ENCODE measurements at places on chromosomes 12 and 14.
A peak's percentile ranks its signal among the peaks of the same experiment; 100 is the strongest.

DNA sequence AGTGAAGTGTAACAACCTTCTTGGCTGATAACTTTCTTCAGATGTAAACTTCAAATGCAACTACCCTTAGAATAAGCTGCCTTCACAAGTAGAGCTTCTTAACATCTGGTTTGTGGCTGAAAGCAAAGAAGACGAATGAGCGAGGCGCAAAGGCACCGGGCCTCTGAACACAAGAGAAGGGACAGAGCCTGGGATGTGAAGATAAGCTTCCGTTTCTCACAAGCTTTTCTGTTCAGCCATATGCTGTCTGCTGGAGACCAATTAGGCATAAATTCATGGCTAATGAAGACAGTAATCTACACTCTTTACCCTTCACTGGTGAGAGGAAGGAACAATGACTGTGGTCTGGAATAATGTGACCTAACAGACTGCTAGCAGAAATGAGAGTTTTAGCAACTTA, 195.2 kb downstream of the ATXN7L3B start:
- DNase-seq = no peak

DNA sequence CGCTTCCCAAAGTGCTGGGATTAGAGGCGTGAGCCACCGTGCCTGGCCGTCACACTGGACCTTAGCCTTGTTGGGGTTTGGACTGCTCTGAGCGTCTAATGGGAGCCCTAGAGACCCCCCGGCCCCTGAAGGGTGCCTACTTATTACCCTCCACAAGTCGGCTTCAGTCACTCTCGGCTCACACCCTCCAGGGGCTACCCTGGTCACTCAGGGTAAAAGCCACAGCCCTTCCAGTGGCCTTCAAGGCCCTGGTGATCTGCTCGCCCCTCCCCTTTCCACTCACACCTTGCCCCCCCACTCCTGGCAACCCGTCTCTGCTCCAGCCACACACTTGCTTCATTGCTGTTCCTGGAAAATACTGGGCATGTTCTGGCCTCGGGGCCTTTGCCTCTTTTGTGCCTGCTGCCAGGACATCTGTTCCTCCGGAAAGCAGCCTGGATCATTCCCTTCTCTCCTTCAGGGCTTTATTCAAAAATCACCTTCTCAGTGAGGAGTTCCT, 3.6 kb upstream of the MORN3 start:
- no peak for DNase-seq

DNA sequence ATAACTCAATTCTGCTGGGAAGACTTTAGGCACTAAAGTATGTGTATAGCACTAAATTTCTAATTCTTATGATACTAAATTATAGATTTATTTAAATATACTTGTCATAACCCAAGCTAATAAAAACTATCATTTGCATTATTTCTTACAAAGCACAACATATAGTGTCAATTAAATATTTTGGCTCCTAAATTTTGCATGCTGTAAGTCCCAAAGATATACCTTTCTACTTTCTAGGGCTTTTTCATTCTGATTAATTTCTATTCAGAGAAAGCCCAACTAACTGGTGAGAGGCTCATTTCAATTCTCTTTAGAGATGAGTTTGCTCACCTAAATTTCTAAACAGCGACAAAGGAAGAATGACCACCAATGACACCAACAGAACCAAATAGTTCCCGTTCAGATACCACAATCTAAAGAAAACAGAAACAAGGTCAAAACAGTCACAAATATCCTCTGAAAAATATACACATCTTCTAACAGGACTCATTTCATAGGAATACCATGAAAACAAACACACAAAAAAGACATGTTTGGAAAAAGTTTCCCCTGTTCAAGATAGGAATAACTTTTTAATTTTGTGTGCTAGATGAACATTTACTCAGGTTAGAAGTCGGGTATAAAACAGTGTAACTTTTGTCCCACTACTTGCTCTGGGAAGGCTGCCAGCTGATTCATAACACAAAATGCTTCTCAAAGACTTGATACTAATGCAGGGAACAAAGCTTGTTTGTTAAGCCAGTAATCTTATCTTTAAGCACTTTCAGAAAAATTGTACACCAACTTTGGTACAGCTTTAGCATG, 7.6 kb downstream of the SLC38A2 start:
- DNase-seq = no peak

DNA sequence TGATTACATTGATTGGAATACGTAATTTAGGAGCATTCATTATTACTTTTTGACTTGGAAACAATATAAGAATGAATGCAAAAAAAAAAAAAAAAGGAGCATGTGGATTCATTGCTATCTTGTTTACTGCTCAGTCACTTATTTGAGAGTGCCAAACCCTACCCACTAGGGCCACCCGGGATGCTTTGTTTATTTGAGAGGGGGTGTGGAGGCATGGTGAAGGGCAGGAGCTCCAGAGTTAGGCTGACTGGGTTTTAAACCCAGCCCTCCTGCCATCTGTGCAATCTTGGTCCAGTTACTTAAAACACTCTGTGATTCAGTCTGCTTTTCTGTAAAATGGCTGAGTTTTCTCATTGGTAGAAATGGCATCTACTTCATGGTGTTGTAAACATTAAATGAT, 195.2 kb downstream of the RAD51B start:
- no peak for DNase-seq

DNA sequence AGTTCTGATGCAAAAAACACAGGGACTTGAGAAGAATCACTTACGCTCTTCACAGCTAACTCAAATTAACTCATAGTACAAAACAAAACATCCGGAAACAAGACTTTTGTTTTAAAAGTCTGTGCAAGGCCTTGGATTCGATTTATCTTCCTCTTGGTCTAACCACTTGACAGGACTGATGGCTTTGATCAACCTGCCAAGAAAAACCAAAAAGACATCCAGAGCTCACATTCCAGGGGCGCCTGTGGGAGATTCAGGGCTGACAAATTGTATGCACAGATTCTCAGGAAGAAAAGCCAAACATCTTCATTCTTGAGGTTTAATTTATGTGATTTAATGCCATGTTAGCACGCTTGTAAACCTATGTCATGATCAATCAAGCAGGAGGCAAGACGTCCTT, 129.1 kb upstream of the TMCC3 start:
- DNase-seq = no peak

DNA sequence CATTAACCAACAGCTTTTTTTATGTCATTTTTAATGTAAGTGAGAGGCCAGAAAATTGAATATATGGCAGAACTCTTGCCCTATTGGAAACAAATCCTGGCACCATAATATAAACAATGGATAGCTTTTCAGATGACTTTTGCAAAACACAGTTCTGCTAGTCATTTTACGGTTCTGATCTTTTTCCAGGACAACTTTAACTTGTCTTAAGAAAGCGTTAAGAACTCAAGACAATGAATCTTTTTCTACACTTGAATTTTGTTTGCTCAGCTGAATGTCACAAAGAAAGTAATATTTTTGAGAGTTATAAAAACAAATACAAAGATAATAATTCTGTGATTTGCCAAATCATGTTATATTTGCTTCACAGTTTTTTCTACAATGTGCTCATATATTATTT, 13.2 kb downstream of the KERA start:
- no peak for DNase-seq

- DNase-seq = no peak
Observed at GRCh38 chr14:101814934-101815333, 53.4 kb downstream of the PPP2R5C start.

DNA sequence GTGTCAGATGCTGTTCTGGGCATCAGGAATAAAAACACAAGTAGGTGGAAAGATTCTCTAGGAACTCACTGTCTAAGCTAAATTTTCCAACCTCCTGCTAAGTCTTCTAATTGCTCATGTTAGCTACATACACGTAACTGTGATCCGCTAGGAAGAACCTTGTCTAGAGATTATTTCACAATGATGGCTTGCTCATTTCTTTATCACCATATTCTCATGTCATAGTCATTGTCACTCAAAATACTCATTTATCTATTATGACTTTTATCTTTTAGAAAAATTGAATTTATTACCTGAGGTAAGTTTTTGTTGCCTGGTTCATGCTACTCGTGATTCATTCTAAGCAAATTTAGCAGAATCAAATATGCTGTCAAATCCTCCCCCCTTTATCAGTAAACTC, 1402.4 kb upstream of the FLRT2 start:
- DNase-seq = no peak

DNA sequence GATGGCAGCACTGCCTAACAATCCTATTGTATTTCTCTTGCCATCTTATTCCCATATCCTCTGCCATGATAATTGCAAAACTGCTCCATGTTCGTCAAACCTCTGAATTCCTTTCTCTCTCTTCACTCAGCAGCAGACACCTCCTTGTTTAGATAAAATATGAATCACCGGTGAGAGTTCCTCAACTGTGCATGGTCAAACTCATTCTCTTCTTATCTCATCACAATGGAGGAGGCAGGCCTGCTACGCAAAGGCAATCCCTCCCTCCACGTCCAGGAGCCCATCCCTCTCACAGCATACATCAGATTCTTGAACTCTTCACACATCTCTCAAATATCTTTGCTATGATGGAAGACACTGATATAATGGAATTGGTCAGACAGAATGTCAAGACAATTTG, 90.1 kb upstream of the DAAM1 start:
- no peak for DNase-seq

- DNase-seq = no peak
Observed at GRCh38 chr14:97100306-97100705, 303.1 kb downstream of the VRK1 start.

GRCh38 chr12:53551889-53552291, 44.6 kb upstream of the NPFF start:
- DNase-seq = no peak

DNA sequence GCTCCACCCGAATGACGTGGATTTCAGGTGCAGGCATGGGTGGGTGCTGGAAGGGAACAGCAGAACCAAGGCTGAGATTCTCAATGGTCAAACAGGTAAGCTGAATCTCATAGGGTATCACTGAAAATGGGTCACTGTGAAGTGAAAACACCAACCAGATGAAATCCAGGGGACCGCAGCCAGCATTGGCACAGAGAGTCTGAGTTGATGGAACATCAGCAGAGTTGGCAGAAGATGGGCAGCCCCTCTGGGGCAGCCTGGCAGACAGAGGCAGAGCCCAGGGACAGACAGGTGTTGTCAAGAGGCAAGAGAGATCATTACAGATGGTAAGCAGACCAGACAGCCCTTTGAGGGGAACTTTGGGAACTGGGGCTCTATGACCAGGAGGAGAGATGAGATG, 48.0 kb downstream of the ACTN1 start:
- no peak for DNase-seq

- no peak for DNase-seq
Observed at GRCh38 chr12:3905664-3906063, 32.5 kb upstream of the PARP11 start.

- DNase-seq = peak; percentile 29
Observed at GRCh38 chr12:124646385-124647230, 79.2 kb upstream of the NCOR2 start.

- no peak for DNase-seq
Observed at GRCh38 chr14:84042992-84043391, 1487.0 kb upstream of the FLRT2 start.

GRCh38 chr14:100773331-100774163, 46.9 kb downstream of the DLK1 start:
- DNase-seq = no peak

GRCh38 chr12:41287500-41288141, 99.5 kb downstream of the PDZRN4 start:
- DNase-seq = no peak

DNA sequence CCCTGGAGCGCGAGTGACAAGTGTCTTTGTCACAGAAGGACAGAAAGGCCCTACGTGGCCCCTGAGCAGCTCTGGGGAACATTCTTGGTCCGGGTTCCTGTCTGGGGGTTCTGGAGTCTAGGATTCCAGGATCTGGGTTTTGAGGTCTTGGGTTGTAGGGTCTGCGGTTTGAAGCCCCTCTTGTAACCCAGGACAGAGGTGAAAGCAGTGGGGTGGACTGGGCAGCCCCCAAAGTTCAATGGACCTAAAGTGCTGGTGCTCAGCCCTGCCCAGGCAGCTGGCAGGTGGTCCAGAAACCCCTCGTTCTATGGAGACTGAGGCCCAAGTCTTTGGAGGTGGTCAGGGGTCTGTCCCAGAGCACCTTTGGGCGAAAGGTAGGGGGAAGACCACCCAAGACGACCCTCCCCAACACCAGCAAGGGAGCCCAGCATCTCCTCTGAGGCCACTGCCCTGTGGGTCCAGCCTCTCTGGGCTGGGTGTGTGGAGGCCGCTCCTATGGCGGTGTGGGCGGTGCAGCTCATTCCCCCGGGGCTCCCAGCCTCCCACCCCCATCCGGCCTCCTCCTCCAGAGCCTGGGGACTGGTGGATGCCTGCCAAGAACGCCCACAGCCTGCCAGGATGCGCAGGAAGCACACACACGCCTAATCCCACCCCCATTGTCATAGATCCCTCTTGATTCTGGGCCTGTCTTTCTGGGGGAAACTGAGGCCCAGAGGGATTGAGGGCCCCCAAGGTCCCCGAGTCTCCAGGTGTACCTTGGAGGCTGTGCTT, 30.2 kb upstream of the ANKRD9 start:
- DNase-seq = no peak

DNA sequence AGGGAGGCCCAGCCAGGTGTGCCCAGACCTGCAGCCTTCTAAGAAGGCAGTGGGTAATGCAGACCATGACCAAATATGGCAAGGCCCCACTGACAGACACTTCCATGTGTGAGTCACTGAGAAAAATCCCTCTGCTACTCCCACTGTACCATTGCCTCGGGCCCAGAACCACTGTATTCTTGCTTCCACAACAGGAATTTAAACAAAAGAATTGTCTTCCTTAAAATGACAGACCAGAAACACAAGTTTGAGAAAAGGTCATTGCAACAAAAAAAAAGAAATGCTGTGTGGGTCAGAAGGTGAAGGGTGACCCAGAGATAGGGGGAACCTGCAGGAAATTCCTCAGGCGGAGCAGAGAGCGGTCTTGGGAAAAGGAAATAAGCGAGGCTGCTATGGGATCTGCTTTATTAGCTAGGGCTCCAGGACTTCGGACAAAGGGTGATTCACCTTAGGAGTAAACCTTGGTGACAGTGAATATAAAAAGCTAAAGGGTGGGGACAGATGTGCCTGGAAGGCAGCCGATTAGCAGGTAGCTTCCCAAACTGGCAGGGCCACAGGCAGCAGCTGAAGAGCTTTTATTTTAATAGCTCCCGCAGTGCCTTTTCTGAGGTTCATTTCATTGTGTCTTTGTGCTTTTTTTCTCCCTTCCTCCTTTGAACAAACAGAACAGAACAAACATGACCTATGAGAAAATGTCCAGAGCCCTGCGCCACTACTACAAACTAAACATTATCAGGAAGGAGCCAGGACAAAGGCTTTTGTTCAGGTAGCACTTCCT, 185.3 kb upstream of the BCL2L14 start:
- no peak for DNase-seq

DNA sequence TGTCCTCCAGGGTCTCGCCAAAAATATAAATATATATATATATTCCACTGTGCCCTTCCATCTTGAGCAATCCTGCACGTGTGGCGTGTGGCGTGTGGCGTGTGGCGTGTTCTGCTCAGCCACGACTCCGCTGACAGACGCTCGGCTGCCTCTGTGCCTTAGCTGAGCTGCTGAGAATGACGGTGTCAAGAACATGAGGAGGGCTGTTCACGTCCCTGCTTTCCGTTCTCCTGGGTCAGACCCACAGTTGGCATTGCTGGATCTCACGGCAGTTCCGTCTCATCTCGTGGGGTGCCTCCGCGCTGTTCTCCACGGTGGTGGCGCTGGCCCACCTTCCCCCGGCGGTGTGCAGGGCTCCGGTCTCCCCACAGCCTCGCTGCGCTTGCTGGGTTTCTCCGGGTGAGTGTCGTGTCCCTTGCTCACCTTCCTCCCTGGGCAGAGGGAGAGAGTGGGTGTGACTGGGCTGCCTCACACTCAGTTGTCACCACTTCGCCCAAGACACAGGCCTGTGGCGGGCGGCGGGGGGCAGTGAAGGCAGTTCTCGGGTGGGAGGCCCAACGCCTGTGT, 9.4 kb downstream of the GPR132 start:
- no peak for DNase-seq

GRCh38 chr14:83282706-83283105, 1749.1 kb upstream of the SEL1L start:
- no peak for DNase-seq
